ELF-1 (cell line): ENCODE measurements at places on chromosomes 5 and 9.

DNA sequence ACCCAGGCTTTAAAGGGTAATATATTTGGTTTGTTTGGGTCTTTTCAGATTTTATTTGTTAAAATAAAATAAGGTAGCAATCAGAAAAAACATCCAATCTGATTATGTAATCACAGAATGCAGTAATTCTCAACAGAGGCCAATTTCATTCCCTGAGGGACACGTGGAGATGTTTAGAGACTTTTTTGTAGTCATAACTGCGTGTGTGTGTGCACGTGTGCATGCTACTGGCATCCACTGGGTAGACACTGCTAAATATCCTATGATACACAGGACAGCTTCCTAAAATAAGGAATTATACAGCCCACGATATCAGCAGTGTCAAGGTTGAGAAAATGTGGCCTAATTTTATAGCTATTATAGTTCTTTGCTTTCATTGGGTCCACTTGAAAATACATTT, 180.8 kb upstream of the KLF9 start:
- DNase-seq: no peak

- no peak for DNase-seq
Measured at GRCh38 chr5:1032011-1032410, 23.4 kb downstream of the NKD2 start.

DNA sequence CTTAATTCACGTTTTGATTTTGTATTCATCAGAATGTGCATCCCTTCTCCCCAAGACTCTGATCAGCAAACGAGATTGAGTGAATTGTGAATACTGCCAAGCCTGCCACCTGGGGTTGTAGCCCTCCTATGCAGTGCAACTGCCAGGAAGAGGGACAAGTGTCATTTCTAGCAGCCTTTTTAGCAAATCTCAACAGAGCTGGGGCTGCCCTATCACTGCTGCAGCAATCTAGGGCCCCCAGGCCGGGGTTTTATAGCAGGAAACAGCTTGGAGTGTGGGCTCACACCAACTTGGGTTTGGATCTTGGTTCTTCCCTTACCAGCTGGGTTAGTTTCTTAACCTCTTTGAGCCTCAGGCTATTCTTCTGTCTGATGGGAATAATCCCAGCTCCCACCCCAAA, 4.0 kb downstream of the CSF1R start:
- no peak for DNase-seq

DNA sequence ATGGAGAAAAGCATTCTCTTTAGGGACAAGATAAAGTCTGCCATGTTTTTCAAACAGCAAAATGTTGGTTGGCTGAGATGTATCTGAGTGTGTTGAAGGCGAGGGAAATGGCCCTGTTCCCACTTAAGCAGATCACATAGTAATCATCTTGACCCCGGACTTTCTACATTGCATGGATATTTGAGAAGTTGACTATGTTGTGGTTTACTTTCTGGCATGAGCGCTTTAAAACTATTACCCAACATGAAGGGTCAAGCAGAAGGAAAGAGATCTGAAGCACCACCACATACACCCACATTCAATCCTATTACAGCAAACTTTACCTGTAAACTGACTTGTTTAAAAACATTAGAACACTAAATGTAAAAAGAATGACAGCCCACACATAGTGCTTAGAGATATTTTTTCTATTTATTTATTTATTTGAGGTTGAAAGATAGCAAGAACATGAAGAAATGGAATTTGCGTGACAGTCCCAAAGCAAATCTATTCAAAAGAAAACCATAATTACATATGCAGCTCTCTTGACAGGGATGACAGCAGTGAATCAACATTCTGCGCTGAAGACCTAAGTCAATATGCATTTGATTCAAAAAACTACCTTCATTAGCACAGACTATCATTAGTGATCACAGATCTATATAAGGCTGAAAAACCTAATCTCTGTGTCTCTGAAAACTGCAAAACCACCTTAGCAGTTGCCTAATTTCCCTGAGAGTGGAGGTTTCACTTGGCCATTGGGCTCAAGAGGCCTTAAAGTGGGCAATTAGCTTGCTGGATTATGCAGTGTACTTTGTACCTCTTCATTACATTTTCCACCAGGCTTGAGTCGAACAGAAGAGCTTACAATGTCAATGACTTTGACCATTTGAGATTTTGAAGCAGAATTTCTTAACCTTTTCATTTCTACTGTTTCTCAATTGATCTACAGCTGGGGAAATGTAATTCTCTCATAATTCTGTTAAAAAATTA, 195.0 kb downstream of the PDE4D start:
- no peak for DNase-seq

- no peak for DNase-seq
Measured at GRCh38 chr5:84292000-84292642, 92.6 kb downstream of the EDIL3 start.

- DNase-seq: no peak
Measured at GRCh38 chr5:100444961-100445360, 90.2 kb upstream of the FAM174A start.

DNA sequence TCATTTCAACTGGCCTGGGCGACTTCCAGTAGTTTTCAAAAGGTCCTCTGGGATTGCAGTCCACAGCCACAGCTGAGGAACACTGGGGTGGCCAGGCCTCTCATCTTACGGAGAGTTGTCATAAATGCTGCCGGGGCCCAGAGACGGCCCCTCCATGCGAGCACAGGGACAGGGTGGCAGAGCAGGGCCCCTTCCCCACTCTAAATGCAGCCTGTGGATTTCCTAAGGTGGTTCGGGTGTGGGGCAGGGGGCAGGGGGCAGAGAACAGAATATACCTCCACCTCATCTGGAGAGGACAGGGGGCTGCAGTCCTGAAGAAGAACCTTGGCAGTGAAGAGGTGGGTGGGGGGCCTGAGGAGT, 113.6 kb upstream of the TBC1D2 start:
- DNase-seq: no peak

- DNase-seq: no peak
Measured at GRCh38 chr9:84337252-84337651, 3.3 kb downstream of the SLC28A3 start.

DNA sequence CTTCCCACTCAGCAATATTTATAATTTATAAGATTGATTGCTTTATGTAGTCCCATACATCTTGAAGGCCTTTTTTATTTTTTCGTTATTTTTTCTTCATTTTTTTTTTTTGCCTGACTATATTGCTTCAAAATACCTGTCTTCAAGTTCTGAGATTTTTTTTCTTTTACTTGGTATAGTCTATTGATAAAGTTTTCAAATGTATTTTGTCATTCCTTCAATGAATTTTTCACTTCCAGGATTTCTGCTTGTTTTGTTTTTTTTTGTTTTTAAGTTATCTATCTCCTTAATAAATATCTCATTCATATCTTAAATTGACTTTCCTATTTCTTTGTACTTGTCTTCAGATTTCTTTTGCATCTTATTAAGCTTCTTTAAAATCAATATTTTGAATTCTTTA, 905.6 kb upstream of the CDH6 start:
- no peak for DNase-seq

- DNase-seq: no peak
Measured at GRCh38 chr5:37873988-37874387, 34.1 kb upstream of the GDNF start.

- no peak for DNase-seq
Measured at GRCh38 chr5:17441351-17441750, 56.7 kb upstream of the TAF11L2 start.

DNA sequence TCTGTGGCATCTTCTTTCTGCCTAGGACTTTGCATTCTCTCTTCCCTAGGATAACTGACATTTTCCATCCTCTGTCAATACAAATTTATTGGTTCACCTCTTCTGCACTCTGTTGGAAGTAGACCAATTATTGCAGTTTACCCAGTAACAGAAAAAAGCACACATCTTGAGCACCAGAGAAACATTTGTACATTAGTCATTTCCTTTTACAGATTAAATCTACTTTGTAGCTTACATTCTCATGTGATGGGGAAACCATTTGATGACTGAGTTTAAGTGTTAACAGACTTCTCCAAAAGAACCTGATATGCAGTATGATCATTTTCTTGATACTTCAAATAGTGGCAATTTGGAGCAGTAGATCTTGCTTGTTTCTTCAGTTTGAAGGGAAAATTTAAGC, 1098.8 kb downstream of the DTWD2 start:
- no peak for DNase-seq

- DNase-seq: no peak
Measured at GRCh38 chr5:140992828-140993227, 26.6 kb downstream of the PCDHAC2 start.

DNA sequence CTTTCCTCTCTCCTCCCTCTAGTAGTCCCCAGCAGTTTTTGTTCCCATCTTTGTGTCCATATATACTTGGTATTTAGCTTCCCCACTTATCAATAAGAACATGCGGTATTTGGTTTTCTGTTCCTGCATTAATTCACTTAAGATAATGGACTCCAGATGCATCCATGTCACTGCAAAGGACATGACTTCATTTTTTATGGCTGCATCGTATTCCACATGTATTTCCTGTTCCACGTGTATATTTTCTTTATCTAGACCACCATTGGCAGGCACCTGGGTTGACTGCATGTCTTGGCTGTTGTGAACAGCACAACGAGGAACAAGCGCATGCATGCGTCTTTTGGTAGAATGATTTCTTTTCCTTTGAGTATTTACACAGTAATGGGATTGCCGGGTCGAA, 6.2 kb downstream of the ZNF79 start:
- no peak for DNase-seq

- no peak for DNase-seq
Measured at GRCh38 chr5:17127743-17128231, 89.6 kb upstream of the BASP1 start.

DNA sequence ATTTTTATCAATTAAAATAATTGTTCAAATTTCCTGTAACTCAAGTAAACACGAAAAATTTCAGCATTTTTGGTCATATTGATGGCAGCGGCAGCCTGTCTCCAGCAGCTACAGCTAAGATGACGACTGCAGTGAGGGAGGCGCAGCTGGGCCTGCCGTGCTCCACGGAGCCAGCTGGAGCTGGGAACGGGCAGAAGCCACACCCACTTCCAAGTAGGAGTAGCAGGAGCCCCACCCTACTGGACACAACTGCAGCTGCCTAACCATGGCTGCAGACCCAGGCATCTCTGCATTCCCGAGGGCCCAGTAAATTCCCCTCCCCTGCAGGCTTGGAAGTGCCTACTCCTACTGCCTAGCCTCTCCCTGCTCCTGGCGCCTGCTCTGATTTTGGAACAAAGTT, 2031.7 kb downstream of the EFNA5 start:
- DNase-seq: peak; percentile 88

GRCh38 chr5:143206196-143207053, 197.1 kb downstream of the NR3C1 start:
- no peak for DNase-seq

DNA sequence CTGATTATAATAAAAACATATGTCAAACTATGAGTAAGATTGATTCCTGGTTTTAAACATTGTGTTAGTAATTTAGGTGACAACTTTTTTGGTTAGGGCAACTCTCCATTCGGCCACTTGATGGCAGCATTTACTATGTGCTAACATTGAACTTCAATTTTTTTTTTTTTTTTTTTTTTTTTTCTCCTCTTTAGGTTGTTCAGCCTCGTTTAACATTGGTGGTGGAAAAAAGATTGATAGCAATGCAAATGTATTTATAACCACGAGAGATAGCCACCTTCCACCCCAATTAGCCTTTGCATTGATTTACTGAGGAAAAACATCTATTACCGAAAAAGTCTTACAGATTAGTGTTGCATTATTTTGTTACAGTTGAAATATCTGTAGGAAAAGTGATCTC, 159.1 kb downstream of the CSNK1G3 start:
- DNase-seq: peak; percentile 35

DNA sequence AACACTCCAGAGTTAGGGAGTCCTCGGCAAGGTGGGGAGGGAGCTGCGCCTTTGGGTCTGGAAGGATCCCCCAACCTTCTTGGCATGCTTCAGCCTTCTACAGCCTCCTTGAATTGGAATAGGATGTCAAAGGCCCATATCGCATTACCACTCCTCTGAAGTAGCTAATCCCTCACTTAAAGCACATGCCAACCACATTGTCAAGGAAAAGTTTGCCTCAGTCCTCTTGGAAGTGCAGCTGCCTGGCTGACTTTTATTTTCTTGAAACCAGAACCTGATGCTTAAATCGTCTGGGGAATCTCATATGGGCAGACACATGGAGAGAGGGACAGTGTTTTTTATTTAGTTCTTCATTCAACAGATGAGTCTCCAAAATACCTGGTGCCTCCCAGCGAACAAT, 14.5 kb downstream of the CXCL14 start:
- DNase-seq: no peak

DNA sequence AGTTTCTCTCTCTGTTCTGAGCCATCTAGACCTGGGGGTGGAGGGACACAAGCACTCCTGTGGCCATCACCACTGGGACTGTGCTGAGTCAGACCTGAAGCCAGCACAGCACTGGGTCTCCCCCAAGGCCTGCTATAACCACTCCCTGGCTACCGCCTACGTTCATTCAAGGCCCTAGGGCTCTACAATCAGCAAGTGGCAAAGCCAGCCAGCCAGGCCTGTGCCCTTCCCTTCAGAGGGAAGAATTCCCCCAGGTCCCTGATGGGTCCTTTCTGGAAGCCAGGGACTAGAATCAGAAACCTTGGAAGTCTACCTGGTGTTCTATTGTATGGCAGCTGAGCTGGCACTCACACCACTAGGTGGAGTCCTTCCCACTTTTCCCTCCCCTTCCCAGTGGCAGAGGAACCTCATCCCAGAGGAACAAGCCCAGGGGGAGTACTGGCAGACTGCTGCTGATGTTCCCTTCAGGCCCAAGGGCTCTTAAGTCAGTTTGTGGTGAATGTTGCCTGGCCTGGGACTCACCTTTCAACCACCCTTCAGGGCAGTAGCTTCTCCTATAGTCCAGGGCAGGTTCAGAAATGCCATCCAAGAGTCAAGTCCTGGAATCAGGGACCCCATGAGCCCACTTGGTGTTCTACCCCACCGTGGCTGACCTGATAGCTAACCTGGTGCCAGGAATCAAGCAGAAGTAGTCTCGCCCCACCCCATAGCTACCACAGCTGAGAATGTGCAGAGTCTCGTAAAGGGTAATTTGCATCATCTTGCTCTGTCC, 20.0 kb downstream of the JMY start:
- DNase-seq: peak; percentile 89

GRCh38 chr5:174311121-174311520, 265.6 kb downstream of the NSG2 start:
- no peak for DNase-seq

DNA sequence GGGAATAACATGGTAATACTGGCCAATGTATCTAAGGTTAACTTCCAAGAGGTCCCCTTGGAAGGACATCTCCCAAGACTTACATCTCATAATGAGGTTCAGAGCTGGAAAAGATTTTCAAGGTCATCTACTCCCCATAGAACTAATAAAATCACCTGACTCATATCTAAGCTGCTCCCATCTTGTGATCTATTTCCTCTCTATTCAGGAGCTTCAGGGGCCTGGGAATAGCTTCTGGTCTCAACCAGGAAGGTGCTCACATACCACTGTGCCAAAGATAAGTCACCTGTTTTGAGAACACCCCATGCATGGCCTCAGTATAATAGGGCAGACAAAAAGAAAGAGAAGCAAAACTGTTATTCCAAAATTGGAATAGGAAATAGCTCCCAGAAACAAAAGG, 74.2 kb downstream of the OXCT1 start:
- DNase-seq: no peak

DNA sequence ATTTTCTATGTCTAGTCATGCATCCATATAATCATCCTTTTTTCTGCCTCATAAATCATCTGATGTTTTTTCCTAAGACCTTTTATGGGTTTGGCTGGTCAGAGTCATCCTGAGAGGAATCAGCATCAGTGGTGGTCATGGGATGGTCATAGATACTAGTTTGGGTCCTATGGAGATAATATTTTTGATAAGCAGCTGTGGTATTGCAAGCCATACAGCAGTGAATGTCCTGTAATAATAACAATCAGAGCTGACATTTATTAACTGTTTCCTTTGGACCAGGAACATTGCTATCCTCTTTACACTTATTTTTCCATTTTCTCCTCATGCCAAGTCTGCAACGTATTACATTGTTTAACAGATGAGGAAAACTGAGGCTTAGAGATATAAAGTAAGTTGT, 83.1 kb downstream of the TEX10 start:
- no peak for DNase-seq
